ENCODE measurements at places on chromosomes 4 and X.

DNA sequence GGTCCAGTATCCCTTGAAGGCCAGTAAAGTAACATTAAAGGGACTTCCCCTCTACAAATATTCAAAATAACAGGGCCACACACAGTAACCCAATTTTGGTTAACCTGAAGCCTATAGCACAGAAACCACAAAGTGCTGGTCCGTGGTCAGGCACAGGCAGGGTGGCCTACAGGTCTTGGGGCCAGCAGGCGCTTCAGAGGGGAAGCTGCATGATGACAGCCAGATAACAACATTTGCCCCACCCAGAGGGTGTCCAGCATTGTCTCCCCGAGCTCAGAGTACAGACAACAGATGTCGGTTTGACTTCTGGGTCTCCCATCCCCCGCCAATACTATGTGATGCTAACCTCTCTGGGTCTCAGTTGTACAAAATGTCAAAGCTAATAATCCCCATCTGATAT is 51.1 kb downstream of the SH3KBP1 start:
- no peak for DNase-seq

DNA sequence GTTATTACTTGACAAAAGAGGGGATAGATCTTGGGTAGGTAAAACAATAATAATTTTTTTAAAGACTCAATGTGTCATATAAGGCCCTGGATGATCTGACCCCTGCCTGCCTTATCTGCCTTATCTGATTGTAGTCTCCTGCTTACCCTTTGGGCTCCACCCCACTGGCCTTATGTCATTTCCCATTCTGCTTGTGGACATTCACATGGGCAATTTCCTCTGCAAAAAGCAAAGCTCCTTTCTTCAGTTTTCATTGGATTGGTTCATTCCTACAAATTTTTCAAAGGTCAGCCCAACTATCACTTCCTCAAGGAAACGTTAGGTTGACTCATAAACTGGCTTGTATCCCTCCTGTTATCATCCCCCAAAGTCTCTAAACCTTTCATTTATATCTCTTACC is 15.7 kb upstream of the TET2 start:
- DNase-seq: no peak

- no peak for DNase-seq
Observed at GRCh38 chr4:165635951-165636350, 237.1 kb upstream of the TLL1 start.

DNA sequence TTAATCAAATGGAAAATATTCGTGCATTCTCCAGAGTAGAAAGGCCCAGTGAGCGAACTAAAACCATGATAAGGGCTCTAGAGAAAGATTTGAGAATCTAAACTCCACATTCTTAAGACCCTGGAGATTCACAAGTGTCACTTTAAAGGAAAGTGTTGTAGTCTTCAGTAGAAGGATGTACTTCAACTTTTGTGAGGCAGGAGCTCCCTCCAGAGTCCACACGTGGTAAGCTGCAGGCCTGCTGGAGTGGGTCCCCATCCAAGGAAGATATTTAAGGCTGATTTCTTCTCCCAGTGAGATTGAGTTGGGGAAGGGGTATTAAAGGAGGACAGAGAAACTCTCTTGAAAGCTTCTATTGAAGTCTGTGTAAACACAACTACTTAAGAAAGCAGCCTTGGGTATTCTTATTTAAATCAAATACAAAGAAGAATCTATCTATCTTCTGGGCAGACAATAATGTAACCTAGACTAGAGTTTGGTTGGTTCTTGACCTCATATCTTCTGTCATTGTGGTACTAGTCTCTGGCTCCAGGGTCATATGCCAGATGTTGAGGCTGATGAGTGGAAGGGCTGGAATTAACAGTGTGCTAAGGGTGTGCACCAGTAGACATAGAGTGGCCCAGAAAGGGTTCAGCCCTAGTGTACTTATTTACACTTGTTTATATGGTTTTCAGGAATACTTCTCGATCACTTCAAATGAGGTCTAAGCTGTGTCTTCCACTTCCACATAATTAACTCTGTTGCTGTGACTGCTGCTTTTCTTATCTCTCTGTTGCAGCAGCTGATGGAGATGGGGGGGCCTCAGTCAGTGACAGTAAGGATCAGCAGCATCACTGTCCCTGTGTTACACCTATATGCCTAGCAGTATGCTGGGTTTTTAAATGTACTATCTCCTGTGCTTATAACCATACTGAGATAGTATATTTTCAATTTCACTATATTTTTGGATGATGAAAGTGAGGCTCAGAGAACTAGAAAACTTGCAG is 76.1 kb downstream of the HMGB2 start:
- DNase-seq: no peak

GRCh38 chr4:115187136-115187535 is 73.7 kb upstream of the NDST4 start:
- DNase-seq: no peak

DNA sequence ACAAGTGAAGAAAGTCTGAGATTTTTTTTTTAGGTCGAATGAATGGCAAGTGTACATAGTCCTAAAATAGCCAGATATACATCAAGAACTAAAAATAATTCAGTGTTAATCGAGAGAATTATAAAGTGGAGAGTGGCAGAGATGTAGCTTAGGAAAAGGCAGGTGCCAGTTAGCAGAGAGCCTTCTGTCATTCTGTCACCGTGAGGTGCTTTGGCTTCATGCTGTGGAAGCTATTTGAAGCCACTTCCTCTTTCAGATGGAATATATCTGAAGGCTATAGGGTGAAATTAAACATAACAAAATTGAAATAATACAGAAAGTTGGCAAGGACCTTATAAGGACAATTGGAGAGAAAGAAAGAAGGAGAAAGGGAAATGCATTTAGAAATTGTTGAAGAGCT is 756.3 kb downstream of the CCSER1 start:
- no peak for DNase-seq

GRCh38 chr4:176999935-177000543 is 207.3 kb upstream of the VEGFC start:
- no peak for DNase-seq

GRCh38 chr4:19497705-19498104 is 754.0 kb upstream of the SLIT2 start:
- no peak for DNase-seq

DNA sequence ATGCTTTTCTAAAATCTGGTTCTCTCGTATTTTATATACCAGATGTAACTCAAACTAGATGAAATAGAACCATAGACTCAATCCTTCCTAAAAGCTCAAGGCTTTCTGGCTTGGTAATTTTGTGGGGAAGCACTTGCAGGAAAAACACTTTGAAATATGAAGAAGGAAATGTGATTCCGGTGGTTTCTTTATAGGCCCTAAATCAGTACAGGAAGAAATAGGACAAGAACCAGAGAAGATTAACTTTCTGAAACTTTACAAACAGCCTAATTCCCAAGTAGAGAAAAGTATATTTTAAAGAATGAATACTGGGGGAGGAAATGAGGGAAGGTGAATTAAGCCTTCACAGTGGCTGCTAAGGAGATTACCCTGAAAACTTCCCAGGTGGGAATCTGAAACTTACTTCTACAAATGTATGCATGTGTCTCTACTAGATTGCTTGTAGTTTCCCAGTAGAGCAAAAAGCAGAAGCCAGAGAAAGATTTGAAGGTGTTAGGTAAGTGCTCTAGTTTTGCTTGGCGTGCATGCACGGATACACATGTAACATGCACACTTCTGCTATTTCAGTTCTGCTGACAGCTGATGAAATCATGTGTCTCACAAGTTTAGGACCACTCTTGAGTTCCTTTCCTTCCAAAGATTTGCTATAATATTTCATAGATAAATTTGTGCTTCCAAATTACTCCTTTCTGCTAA is 92.1 kb downstream of the AFF1 start:
- no peak for DNase-seq

DNA sequence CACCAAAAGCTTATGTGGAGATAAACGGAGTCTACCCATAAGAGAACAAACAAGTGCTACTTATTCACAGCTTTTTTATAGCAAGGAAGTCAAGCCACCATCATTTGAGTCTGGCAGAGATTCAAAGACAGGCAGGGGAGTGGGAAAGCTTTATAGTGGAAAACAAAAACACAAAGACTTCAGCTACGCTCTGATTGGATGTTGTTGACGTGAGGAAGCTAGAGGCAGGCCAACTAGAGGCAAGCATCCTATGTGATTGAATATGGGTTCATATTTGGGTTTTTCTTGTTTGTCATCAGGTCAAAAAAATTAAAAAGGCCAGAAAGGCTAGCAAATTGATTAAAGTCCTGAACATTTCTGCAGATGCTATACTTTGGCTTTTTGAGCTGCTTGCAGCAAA is 719 bp upstream of the TCEAL4 start:
- DNase-seq: no peak

DNA sequence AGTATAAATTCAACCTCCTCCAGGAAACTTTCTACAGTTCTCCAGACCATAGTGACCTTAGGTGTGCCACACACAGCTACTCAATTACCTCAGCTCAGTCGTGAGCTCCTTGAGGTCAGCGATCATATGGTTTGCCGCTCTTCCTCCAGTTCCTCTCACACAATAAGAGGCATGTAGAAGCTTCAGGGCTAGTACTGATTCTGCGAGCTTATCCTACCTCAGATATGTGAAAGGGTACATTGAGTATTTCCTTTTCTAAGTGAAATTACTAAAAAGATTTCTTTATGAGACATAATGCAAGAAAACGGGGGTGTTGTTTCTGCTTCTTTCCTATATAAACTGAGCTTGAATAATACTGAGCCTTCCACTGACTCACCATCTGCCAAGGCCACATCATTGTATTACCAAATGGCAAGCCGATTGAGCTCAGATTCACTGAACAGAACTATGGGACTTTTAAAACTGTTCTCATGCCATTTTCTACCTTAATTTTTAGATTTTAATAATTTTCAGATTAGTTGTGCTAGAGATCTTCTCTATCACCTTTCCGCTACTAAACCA is 183.1 kb downstream of the HS6ST2 start:
- no peak for DNase-seq

GRCh38 chr4:52925531-52925968 is 63.4 kb downstream of the RASL11B start:
- DNase-seq: no peak

GRCh38 chr4:101145021-101145420 is 202.3 kb downstream of the PPP3CA start:
- DNase-seq: no peak

DNA sequence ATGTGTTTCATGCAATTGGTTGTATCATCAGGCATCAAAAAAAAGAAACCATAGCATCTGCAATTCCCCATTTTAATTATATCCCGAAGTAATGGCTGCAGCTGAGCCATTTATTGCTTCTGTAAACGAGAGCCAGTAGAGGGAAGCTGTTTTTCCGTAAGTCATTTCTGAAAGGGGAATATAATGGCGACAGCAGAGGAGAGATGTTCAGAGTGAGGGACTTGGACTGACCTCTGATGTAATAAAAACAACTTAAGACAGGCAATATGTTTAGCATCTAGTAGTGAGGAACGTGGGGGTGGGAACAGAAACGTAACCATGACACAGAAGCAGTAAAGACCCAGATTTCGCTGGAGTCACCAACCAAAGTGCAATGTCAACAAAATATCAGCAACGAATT is 31.5 kb upstream of the NAA11 start:
- no peak for DNase-seq

GRCh38 chrX:67780694-67781109 is 236.9 kb downstream of the AR start:
- peak; percentile 82 for DNase-seq
